ENCODE measurements at places on chromosomes 7 and 10.

- no peak for ATAC-seq
Observed at GRCh38 chr10:65394502-65395297, 1531.1 kb upstream of the LRRTM3 start.

GRCh38 chr7:92655346-92655884 is 65.2 kb upstream of the FAM133B start:
- ATAC-seq: no peak

- ATAC-seq: no peak
Observed at GRCh38 chr7:78149787-78150186, 351.2 kb downstream of the PHTF2 start.

- ATAC-seq: peak; percentile 48
Observed at GRCh38 chr10:484441-484924, 205.0 kb downstream of the DIP2C start.

DNA sequence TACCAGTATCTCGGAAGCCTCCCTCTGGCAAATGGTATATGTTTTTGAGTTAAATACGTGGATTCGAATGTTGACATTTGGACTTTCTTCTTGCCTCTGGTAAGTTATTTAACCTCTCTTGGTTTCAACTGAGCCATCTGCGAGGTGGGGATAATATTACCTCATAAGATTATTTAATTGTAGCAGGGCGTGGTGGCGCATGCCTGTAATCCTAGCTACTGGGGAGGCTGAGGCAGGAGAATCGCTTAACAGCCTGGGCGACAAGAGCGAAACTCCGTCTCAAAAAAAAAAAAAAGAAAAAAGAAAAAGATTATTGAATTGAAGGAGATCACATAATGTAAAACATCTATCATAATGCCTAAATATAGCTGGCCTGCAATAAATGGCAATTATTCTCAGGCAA is 396 bp upstream of the TAF5 start:
- ATAC-seq: no peak

DNA sequence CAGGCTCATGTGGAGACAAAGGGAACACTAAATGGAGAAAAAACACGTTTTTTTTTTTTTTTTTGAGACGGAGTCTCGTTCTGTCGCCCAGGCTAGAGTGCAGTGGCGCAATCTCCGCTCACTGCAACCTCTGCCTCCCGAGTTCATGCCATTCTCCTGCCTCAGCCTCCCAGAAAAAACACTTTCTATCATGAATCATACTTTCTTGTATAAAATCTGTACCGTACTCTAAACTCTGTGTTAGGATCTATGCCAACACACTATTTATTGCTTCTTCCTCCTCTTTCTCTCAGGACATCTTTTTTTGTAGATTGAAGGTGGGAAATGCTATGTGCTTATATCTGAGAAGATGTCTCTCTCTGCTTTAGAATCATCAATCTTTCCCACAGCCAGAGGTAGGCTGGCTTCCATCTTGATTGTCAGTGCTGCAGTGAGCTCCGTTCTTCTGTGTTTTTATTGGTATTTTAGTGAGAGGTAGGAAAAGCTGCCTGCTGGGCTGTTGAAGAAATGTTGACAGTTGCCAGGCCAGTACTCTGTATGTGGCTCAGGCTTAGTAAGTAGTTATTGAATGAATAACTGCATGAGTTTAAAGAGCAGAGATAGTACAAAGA is 101.1 kb downstream of the GPR85 start:
- no peak for ATAC-seq

GRCh38 chr7:80278737-80279136 is 144.1 kb downstream of the GNAI1 start:
- no peak for ATAC-seq

DNA sequence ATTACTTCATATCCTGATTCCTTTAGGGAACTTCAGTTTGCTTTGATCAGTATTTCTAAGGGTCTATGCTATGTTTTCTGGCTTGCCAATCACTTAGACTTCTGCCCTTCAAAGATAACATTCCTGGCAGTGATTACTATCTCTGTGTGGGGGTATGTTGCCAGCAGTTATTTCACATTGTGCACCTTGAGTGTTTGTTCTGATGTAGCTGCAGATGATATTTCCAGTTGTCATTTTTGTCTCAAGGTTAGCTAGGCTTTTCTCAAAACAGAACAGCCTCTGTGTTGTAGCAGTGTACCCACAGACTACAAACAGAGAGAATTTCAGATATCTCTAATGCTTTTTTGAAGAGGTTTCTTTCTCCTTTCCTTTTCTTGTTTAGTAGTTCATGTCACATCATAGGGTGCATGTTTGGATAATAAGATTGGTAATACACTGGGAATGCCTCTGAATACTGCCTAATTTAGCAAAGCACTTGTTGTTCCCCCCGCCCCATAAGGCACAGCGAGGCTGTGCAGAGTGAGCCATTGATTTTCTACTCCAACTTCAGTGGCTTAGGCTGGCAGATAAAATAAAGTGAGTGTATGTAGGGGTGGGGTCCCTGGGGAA is 134.7 kb upstream of the AGR3 start:
- ATAC-seq: no peak

DNA sequence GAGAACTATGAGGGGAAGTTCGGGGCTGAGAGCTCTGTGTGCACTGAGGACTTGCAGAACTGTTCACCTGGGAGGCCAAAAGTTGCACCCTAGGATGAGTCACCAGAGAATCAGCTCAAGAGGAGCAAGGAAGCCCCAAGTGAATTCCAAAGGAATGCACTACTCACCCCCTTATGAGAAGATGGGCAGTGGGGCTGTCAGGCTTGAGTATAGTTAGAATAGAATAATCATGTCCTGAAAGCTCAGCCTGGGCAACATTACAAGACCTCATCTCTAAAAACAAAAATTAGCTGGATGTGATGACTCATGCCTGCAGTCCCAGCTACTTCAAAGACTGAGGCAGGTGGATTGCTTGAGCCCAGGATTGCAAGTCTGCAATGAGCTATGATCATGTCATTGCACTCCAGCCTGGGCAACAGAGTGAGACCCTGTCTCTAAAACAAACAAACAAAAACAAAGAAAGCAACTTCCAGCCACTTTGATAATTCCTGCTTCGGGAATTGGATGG is 30.0 kb downstream of the MAP3K8 start:
- peak; percentile 36 for ATAC-seq

- ATAC-seq: no peak
Observed at GRCh38 chr7:105102557-105103352, 88.8 kb downstream of the KMT2E start.

DNA sequence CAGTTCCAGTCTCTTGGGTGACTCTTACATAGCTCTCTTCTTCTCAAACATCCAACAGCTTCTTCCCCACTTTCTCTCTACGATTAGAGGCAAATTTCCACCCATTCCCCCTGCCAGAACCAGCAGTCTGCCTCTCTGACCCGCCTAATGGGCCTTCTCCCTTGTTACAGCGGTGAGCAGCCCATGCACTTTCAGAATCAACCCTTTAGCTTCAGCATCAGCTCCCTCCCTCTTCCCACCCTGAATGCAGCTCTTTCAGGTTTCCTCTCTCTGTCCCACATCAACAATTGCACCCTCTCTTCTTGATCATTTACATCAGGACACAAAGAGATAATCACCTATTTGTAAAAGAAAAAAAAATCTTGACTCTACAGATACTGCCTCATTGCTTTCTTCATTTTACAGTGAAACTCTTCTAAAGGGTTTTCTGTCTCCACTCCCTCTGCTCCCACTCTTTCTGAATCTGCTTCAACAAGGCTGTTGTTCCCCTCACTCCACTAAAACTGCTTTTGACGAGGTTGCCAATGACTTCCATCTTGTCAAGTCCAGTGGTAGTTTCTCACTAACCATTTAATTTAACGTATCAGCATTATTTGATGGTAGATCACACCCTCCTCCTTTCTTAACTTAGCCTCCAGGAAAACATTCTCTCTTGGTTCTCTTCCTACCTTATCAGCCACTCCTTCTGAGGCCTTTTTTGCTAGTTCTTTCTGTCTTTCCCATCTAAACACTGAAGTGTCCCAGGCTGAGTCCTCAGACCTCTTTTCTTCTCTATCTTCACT is 106.6 kb downstream of the NPY start:
- ATAC-seq: no peak

DNA sequence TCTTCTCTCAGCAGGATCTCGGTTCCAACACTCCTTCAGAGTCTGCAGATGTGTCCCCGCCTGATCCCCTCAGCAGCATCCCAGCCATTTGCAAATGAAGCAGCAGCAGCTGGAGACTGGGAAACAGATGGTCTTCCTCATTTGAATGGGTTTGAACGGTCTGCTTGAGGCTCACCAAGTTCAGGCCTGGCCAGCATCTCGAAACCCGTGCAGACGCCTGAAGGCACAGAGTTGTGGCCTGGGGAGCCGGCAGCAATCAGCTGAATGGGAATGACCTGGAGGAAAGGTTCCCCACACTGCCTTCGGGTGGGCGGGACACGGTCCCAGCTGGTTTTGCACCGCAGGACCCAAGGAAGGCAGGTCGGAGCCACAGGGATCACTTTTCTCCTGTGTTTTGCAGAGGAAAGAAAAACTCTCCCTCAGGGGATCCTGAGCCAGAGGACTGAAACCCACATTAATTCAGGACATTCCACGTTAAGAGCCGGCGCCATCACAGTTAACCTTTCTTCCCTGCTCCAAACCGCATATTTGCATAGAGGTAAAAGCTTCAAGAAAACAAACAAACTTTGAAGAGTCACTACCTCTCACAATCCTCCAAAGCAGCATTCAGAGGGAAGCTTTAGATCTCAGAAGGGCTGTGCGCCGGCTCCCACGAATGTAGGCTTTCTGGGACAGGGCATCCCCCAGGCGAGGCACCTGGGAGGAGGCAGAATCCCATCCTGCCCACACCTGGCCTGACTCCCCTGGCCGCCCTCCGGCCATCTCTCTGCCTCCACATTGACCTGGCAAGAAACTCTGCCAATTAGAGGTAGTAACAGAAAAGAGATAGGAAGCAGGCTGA is 17.7 kb downstream of the FGFR2 start:
- no peak for ATAC-seq

- ATAC-seq: peak; percentile 55
Observed at GRCh38 chr7:117871778-117872538, 1.3 kb downstream of the CTTNBP2 start.

DNA sequence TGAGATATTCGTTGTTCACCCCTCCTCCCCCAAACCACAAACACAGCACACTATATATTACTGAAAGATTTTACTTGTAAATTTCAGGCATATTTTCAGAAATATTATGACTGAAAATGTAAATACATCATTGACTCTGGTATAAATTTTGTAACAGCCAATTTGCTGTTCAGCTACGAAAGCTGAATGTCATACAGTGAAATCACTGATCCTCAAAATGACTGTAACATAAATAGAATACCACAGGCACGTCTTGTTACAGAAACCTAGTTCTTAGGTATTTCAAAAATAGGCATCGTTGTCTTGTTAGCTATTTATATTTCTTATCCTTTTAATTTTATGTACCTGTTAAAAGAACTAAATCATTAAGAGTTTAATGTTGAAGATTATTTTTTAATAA is 15.1 kb downstream of the TRUB1 start:
- ATAC-seq: no peak
